ENCODE measurements at places on chromosomes 3 and 15. TPM values are rescaled to one million over a fixed set of nuclear protein-coding genes. Genes with fewer than 3 reads are reported as not detected.

CPNE9 gene
- total RNA-seq: not detected

GRM2 gene
- total RNA-seq: not detected

LRRC34 gene
- total RNA-seq: 9.5 TPM

SI gene
- total RNA-seq: not detected

TP63 gene
- total RNA-seq: not detected

LINGO1 gene
- total RNA-seq: not detected
